ENCODE measurements at places on chromosomes 1 and 21.

GRCh38 chr1:183374825-183375224 lies 43.4 kb downstream of the NMNAT2 start:
- DNase-seq = no peak

DNA sequence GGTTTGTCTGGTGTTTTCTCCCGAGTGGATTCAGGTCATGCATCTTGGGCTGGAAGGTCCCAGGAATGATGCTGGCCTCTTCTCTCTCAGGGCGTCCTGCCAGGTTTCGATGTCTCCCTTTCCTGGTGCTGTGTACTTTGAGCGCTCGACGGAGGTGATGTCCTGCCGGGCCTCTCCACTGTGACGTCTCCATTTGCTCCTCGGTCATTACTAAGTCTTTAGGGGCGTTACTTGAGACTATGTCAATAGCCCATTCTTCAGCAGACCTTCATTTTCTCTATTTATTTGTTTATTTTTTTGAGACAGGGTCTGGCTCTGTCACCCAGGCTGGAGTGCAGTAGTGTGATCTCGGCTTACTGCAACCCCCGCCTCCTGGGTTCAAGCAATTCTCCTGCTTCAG lies 37.2 kb upstream of the TNFRSF1B start:
- no peak for DNase-seq

GRCh38 chr1:1628754-1629429 lies 3.1 kb upstream of the MMP23B start:
- peak; percentile 67 for DNase-seq

DNA sequence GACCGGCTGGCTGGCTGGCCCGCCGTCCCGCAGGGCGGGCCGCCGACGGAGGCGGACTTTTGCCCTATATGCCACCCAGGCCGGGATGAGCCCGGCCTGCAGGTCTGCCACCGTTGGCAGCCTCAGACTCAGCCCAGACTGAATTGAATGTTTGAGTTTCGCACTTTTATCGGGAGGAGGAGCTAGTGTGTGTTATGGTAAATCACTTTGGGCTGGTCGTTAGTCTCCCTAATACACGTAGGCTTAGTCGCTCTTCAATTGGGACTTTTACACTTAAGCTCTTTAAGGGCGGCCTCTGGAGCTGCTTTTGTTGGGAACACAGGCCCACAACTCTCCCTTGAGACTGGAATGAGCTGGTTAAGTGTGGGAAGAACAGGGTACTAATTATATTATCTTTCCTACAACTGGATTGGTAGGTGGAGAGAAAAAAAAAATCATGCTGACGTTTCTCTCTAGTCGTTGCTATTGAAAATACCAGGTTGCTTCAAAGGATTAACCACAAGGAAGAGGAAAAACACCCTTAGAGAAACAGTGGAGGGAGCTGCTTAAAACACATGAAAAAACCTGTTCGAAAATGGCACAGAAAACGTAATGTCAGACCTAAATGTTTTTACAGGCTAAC lies 1.4 kb upstream of the IRF2BP2 start:
- DNase-seq = no peak

DNA sequence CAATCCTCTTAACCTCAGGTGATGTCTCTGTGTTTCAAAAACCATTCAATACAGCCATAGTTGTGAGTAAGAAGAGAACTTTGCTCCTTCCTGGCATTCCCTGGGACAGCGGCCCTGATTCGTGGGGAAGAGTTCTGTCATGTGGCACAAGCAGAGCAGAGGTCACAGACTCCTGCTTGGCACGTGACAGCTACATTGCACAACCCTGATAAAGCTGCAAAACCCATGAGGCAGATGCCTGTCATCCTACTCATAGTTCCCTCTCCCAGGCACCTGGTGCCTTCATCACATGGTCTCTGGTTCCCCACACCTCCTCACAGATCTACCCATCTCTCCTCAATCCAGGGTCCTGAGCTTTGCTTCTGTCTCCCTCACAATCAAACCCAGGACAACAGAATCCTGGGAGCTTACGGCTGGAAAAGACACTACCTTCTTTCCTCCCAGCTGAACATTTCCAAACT lies 70.8 kb downstream of the PLPP3 start:
- no peak for DNase-seq

- no peak for DNase-seq
These were observed 40.9 kb upstream of the SIK1 start for GRCh38 chr21:43467785-43468184.

- no peak for DNase-seq
These were observed 720.2 kb downstream of the LTN1 start for GRCh38 chr21:28272272-28272992.

DNA sequence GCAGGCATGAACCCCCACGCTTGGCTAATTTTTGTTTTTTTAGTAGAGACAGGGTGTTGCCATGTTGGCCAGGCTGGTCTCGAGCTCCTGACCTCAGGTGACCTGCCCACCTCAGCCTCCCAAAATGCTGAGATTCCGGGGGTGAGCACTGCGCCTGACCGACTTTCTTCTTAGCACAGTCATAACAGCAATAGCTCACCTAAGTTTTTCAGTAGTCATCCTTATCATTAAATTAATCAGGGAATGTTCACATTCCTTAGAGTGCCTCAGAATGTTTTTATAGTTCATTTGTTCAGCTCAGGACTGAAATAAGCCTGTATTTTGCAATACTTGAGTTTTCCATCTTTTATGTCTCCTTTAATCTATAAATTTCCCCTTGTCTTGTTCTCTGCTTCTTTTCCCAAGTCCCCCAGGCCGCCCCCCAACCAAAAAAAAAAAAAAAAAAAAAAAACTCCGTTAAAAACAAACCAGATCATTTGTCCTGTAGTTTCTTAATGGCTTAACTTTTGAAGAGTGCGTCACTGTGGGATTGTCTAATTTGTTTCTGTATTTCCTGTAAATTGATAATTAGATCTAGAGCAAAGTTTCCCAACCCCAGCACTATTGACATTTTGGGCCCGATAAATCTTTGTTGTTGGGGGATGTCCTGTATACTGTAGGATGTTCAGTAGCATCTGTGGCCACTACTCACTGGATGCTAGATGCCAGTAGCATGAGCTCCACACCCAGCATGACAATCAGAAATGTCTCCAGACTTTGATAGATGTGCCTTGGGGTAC lies 120.7 kb downstream of the ITSN1 start:
- no peak for DNase-seq
